ENCODE measurements at places on chromosomes 6 and 20.

DNA sequence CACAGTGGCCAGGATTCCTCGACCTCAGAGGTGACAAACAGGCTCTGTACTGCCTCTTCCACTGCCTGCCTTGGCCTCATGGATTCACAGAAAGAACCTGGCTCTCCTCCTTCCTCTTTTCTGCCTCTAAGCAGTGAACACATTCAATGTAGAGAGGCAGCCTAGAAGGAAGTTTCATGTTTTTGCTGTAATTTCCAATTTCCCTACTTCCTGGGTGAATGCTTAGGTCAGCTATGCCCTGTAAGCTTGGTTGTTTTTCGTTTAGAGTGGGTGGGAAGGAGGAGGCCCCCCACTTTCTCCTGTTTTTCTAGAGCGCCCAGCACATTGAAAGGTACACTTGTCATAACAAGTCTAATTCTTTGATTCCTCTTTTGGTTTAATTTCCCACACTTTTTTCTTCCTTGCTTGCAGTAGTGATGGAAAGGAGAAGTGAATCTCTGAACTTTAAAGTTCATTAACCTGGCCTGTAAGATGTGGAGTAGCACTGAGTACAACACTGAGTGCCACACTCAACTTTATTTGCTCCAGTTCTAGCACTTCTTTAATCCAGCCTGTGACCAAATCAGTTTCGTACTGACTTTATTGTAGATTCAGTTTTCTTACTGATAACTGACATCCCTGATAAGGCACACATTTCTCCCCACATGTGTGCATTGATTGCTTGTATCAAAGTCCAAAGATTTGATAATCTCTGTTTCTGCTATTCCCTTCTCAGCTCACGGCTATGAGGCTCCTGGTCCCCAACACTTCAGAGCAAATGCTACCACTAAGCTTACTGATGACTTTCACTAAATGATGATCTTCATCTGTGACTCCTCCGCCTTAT, 100.0 kb upstream of the MAN1A1 start:
- no peak for DNase-seq

DNA sequence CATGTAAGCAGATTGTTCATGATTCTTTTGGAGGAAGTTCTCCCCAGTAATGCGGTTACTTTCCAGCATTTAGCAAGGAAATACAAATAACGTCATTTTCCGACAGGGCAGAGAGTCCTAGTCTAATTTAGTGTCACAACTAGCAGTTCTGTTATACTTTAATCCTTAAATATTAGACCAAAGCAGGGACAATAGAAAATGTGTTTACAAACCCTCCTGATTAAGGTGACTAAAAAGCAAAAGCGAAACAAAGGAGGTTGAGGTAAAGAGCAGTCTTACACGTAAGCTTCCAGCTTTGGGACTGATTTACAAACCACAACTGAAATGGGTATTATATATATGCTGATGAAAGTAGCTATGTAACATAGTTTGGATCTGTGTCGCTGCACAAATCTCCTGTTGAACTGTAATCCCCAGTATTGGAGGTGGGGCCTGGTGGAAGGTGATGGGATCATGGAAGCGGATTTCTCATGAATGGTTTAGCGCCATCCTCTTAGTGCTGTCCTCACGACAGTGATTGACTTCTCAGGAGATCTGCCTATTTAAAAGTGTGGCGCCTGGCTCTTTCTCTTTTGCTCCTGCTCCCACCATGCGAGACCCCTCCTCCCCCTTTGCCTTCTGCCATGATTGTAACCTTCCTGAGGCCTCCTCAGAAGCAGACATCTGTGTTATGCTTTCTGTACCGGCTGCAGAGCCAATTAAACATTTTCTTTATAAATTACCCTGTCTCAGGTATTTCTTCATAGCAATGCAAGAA, 81.9 kb downstream of the PLCB1 start:
- DNase-seq = no peak

GRCh38 chr6:97689078-97689754, 406.2 kb upstream of the MMS22L start:
- DNase-seq = no peak

DNA sequence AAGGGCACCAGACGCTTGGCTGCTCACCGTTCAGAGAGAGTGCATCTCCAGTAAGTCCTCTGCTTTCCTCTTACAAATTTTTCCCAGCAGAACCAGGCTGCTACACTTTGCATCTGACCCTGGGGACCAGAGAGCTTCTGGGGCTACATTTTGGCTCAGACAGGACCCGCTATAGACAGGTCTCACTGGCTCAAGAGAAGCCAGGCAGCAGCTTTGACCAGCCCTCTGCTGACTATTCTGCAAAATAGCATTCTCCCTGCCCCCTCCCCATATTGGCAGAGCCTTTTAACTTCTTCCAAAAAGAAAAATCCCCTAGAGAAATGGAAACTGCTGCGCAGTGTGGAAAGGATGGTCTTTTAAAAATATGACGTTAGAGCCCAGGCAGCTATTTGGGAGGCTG, 37.2 kb downstream of the CPXM1 start:
- DNase-seq = no peak

DNA sequence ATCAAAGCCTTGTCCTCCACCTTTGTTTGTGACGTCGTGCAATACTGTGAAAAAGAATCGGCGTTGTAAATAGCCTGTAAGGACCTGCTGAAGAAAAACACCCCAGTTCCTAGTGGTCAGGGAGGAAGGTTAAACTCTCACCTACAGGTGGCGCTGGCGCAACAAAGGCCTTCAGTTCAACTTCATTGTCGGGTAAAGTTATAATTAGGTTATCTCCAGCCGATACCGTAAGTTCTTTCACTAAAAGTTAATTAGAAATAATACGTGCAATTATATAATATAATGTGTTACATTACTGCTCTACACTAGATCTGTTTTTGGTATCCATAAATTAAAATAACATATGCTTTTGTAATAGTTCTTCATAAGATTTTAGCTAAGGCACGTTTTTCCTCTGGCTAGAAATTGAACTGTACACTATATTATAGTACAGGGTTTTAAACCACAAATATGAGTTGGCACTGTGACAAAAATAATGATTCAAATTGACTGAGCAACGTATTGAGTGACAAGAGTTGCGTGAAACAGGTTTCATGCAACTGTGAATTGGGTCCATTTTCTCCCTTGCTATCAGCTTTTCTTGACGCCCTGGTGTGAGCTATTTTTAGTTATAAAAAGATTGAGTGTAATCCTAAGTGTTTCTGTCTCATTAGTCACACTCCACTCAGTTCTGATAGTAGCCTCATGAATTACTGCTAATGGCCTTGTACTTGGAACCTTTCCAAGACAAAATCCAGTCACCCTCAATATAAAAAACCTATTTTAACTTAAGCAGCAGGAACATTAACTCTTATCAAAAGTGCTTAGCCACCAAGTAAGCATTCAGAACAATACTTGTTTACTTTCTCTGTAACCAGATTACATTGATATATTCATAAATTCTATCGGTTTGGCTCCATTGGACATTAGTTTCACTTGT, 62.3 kb downstream of the KIAA0319 start:
- DNase-seq = peak; percentile 58

DNA sequence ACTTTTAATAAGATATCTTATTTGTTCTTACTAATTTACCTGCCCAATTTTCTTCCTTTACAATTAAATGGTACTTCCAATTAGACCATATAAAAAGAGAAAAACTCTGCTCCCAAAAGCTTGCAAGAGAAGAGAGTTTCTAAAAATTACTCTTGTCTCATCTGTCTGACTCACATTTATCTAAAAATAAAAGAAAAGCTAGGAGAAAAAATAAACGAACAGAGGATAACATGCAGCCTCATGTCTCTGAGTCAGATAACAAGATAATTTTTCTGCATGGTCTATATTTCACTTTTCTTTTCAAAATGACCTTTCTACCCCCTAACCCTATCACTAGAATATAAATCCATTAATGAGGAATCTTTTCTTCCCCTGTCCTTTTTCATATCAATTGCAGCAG, 127.2 kb upstream of the TCF21 start:
- no peak for DNase-seq

GRCh38 chr6:90154755-90155470, 141.7 kb downstream of the BACH2 start:
- no peak for DNase-seq

DNA sequence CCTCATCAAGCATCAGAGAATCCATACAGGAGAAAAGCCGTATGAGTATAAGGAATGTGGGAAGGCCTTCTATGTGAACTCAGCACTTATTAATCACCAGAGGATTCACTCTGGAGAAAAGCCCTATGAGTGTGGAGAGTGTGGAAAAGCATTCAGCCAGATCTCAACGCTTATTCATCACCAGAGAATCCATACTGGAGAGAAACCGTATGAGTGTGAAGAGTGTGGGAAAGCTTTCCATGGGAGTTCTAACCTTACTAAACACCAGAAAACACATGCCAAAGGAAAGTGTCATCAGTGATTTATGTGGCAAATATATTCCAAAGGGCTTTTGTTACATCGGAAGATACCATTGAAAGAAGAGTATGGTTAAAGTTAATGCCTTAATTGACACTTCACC, 25.4 kb downstream of the ZKSCAN8 start:
- DNase-seq = no peak

DNA sequence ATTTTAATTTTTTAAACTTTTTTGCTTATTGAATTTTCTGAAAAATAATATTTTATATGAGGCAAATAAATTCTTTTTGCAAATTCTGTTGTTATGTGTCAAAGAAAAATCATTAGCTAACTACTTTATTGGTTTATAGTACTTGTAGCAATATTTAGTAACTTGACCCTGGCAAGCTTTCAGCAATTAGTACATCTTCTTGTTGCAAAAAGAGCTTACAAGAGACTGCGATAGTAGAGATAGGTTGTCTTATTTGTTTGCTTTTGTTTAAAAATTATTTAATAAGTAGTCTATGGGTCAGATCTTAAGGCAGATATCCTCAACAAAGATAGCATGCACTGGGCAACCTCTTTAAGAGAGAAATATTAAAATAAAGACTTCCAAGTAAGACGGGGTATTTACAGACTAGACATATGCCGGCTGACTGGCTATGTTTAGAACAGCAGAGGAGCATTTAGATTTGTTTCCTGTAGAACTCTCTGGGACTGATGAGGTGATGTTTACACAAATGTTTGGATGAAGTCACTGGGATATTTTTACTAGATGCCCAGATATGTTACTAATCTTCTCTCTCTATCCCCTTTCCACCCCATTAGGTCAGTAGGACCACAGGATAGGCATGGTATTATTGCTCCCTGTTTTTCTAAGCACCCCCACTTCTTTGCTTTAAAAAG, 25.0 kb downstream of the VGLL2 start:
- no peak for DNase-seq

- DNase-seq = no peak
Observed at GRCh38 chr6:21587961-21588480, 5.5 kb upstream of the SOX4 start.

DNA sequence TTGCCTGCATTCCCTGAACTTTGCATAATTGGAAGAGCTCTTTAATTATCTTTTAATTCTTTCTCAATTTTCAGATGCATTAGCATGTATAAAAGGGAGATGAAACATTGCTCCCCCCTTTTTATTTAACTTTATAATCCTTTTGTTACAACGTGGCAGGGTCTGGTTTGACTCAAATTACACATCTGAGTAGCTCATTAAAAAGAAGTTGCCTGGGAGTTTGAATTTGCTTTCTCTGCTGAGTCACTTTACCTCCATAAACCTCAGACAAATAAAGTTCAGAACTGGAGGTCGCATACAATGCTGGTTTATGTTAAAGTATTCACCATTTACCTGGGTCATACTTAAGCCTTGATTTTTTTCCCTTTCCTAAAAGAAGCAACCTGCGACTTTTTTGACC, 495.2 kb downstream of the PREX1 start:
- no peak for DNase-seq

DNA sequence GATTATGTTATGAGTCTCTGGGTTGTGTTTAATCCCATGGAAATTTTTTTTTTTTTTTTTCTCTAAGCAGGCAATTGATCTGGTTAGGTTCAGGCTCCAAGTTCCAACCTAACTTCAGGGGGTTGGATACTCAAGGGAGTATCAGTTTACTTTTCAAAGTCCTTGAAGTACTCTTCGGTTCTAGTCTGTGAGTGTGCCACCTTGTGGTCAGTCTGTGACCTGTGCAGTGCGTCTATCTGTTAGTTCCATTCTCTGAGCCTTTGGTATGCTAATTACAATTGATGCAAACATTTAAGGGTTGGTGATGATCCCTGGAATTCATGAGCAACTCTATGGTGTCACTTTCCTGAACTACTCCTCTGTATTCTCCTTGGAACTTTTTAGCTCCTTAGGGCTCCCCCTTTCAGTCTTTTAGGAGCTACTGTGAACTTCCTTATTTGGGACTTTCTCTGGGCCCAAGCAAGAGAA, 342.0 kb downstream of the SOX4 start:
- no peak for DNase-seq

DNA sequence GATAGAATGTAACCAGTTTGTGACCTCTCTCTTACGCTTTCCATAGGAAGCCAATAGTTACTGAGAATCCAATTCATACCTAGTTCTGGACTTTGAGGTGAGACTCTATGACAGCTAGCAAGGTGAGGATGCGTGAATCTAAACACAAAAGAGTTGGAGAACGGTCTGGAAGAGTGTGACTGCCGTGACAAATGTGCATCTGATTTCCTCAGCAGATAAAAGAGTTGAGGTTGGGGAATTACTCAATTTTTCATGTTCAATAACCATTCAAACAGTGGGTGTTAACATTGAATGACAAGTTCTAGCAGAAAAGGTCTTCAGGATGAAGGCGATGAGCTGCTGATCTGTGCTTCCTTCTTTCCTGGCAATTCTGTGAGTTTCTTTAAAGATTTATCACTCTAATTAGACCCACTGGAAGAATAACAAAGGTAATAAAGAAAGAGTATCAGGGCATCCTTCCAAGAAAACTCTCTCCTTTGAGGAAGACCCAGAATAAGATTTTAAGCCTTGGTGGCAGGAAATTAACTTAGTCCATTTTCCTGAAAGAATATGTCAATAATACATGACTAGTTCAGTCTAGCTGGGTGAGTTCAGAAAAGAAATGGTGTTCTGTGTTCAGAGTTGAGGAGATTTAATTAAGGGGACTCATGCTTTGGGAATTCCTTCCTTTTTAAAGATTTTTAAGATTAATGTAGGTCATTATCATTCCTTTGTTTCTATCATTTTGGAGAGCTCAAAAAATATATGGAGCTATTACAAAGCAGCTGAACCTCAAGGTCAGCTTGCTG, 24.5 kb downstream of the KIF3B start:
- DNase-seq = no peak

- no peak for DNase-seq
Observed at GRCh38 chr6:10896691-10897090, 9.8 kb downstream of the SYCP2L start.

DNA sequence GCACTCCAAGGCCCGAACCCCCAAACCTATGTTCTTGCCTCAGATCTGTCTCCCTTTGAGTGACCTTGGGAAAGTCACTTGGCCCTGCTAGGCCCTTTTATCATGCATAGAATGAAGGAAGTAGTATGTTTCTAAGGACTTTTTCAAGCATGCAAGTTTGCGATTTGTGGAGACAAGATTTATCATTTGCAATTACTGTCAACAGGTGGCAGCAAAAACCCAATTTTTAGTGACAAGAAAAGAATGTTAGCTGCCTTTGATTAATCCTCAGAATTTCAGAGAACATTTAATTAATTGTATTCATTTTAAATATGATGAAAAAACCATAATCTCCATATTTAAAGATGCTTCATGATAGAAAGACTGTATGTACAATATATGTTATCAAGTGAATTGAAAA, 28.3 kb upstream of the PREP start:
- no peak for DNase-seq

- DNase-seq = no peak
Observed at GRCh38 chr20:46622165-46622564, 29.1 kb downstream of the SLC13A3 start.

All from effector CD8-positive, alpha-beta T cell (primary cell).